ENCODE measurements at places on chromosomes 16 and 17.
A peak's percentile ranks its signal among the peaks of the same experiment; 100 is the strongest.

DNA sequence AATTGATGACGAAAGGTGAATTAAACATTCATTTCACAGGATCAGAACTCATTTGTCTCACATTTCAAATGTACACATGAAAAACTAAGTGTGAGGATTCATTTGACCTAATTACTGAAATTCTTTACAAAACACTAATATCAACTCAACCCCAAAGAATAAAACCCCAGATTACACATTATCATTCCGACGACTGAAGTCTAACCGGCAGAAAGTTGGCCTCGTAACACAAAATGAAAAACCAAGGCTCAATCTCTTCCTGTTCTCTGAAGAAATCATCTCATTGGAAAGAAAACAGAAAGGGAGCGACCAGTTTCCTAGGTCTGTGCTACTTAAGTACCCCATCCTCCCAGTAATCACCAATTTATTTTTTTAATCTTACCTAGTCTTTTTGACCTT is 1.8 kb downstream of the JPT1 start:
- no peak for DNase-seq

GRCh38 chr17:20206591-20206990 is 197.4 kb downstream of the SPECC1 start:
- no peak for DNase-seq

GRCh38 chr17:55601874-55602364 is 90.7 kb upstream of the SMIM36 start:
- peak; percentile 7 for DNase-seq

- DNase-seq: no peak
Observed at GRCh38 chr17:70169709-70170597, 621 bp downstream of the KCNJ2 start.

DNA sequence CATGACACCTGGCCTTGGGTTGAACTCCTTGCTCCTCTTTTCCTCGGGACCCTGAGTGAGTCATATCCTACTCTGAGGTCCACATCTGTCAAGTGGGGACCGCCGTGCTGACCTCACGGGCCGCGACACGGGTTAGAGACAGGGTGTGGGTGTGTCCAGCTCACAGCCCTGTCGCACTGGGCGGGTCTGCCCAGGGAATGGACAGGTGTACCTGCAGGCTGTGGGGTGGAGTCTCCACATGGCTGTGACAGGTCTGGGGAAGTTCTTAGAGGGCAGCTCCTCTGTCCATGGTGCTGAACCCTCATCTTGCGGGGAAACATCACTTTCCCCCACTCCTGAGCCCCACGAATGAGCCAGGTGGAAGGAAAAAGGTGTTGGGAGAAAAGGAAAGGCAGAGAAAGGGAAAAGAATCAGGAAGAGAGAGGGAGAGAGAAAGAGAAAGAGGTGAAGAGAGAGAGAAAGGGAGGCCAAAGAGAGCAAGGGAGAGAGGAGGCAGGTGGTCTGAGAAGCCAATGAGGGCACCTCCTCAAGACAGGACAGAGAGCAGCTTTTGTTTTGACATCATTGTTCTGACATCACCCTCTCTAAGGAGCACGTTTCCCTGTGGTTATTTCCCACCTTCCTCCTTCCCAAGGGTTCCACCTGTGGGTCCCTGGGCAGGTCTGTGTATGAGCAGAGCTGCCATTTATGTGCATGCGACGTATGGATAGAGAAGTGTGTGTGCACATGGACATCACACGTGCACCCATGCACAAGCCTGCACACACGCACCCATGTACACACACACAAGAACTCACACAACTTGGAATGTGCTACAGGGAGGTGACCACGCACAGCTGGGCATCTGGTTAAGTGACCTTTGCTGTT is 32.6 kb upstream of the CBFA2T3 start:
- DNase-seq: no peak

- no peak for DNase-seq
Observed at GRCh38 chr17:29000973-29001372, 4.9 kb downstream of the SEZ6 start.

DNA sequence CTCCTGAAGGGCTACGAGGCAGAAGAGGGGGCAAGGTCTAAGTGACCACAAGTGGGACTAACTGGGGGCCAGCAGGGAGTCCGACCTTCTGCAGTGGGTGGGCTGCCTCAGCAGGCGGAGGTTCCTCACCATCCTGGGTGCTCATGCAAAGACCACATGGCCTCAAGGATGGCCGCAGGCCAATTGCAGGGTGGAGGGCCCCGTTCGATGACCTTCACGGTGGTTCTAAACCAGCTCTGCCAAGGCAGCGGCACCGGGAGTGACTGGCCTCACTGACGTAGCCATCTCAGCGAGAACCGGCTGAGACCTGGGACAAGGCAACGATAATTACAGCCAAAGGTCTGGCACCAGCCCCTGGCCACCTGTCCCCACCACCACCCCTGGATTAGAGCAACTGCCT is 5.7 kb downstream of the SMIM5 start:
- DNase-seq: no peak

GRCh38 chr17:59367657-59368045 is 36.2 kb downstream of the YPEL2 start:
- DNase-seq: no peak
